ENCODE measurements at places on chromosomes 5 and 9. TPM values are rescaled to one million over a fixed set of nuclear protein-coding genes. Genes with fewer than 3 reads are reported as not detected.
A peak's percentile ranks its signal among the peaks of the same experiment; 100 is the strongest.

DNA sequence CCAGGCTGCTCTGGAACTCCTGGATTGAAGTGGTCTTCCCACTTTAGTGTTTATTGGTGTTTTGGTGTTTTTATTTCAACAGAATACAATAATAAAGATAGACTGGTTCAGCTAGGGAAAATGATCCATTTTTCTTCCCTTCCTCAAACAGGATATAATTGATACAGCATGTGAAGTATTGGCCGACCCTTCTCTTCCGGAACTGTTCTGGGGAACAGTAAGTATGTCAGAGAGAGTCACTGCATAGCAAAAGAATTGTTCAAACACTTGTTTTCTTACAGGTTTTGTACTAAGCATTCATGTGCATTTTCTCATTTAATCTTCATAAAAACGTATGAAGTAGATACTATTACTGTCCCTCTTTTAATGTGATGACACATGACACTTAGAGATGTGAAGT is 31.6 kb downstream of the NUP188 start:
- DNase-seq: no peak

DNA sequence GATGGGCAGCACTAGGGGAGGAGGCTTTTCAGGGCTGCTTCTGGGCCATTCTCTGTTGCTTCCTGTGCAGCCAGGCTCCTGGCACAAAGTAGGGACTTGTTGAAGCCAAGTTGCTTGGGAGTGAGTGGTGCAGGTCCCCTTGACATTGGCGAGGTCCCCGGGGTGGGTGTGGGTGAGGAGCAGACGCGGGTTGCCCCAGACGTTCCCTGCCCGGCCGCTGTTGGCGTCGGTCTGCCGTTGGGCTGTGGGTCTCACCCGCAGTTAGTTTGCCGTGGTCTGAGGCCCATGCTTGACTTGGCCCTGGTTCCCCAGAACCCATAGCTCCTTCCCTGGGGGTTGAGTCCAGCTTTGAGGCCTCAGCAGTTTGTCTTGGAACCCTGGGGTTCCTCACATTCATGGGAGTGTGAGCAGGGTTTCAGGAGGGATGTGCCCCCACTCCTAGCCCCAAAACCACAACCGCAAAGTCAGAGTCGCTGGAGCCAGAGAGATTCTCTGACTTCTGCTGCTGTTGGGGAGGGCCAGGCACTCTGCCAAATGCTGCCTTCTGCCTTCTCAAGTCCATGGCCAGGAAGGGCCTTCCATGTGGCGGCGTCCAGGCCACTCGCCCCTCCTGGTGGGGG is 77.5 kb downstream of the RXRA start:
- DNase-seq: peak; percentile 94

DNA sequence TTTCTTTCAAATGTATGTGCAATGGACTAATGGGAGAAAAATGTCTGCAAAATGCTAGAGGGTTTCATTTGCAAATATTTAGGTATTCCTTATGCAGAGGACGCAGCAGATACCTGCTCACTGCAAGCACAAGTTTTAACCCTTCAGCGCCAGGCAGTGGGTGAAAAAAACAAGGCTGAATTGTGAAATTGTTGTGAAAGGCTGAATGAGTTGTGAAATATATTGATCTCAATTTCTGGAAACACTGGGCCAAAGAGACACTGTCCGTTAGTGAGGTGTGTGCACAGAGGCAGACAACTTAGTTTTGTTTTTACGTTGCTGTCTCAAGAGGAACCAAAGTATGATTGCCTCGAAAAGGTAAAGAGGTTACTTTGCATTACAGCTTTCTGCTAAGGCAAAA is 18.8 kb downstream of the FUBP3 start:
- DNase-seq: no peak

- DNase-seq: no peak
Measured at GRCh38 chr5:132102944-132103331, 29.3 kb downstream of the CSF2 start.

DNA sequence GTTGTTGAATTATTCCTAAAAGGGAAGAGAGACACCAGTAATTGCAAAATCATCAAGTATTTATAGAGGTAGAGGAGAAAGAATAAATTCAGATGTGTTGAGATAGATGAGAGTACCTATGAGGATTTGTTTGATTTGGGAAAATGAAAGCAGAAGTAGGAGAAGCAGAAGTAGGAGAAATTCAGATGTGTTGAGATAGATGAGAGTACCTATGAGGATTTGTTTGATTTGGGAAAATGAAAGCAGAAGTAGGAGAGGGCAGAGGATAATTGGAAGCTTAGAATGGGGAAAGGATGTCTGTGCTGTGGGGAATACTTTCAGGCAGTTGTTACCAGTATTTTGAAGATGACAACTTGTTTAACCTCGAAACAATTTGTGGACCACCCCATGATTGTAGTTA is 35.1 kb upstream of the ZCCHC7 start:
- DNase-seq: no peak

GRCh38 chr5:1264211-1264610 is 30.7 kb downstream of the TERT start:
- no peak for DNase-seq

GRCh38 chr5:126354012-126354857 is 69.0 kb upstream of the GRAMD2B start:
- DNase-seq: no peak

GRCh38 chr5:10704949-10705621 is 55.9 kb downstream of the DAP start:
- DNase-seq: no peak

DNA sequence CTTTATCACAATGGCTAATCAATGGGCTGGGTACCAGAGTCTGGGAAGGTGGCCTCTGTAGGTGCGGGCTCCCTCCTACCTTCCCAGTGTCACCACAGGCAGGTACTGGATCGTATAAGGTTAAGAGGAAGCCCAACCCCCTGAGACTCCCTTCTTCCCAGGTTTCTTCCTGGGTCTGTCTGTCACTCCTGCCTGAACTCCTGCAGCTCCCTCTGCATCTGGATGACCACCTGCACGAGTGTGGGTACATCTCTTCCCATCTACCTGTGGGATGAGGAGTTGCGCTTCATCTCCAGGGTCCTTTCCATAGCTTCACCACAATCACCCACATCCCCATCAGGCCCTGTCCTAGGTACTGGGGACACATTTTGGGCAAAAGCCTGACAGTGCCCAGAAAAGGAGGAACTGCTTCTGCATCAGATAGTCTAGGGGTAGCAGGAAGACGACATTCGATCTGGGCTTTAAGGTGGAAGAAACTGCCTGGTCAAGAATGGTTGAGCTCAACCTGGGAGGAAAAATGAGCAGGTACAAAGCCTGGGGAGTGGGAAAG is 112.2 kb upstream of the ALDH1B1 start:
- DNase-seq: peak; percentile 74

Gene CTNND2
- 2.5 TPM for total RNA-seq

Gene OBP2B
- total RNA-seq: not detected

Gene LECT2
- total RNA-seq: not detected

Gene PLPP7
- total RNA-seq: 11.4 TPM

Gene SHB
- 20.8 TPM for total RNA-seq

Gene ADRA1B
- total RNA-seq: 2.5 TPM

Gene PCDHGA4
- total RNA-seq: 5.3 TPM

Gene TAF11L7
- not detected for total RNA-seq

Gene NREP
- 12.0 TPM for total RNA-seq
